ENCODE measurements at places on chromosomes 1 and 21.

DNA sequence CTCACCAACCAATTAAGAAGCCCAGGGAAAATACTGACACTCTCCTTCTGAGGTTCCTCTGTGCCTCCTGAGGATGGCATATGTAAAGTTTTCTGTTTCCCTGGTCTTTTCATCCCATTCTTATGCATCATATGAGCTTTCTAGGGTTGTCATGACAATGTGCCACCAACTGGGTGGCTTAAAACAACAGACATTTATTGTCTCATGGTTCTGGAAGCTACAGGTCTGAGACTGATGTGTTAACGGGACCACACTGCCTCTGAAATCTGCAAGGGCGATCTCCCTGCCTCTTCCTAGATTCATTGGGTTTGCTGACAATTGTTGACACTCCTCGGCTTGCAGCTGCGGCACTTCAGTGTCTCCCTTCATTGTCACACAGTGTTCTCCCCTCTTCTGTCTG is 308.4 kb downstream of the RGS7 start:
- DNase-seq: no peak

- no peak for DNase-seq
These were observed 27.0 kb upstream of the TIAM1 start for GRCh38 chr21:31370893-31371544.

- no peak for DNase-seq
These were observed 2.2 kb upstream of the EIF2B3 start for GRCh38 chr1:44988531-44989156.

DNA sequence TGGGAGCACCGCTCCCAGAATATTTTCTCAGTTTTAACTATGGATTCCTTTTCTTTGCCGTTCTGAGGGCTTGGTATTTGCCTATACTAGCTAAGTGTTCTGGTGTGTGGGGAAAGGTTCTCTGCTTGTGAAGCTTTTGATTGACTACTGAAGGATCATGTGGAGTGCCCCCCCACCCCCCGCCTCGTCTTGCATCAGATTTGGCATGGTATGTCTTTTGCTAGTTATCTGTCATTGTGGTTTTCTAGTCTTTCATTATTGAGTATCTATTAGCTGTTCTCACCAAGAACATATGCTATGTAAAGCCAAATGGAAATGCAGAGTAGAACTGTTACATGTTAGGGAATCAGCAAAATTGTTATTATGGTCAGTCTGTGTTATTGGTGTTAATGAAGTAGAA is 58.3 kb downstream of the MACF1 start:
- no peak for DNase-seq
